ENCODE measurements at places on chromosomes 3 and 15. TPM values are rescaled to one million over a fixed set of nuclear protein-coding genes. Genes with fewer than 3 reads are reported as not detected.

Gene CLSTN2
- total RNA-seq = not detected

Gene PARP15
- total RNA-seq = 44.4 TPM

Gene SCAMP5
- 2.2 TPM for total RNA-seq

Gene CLDN16
- total RNA-seq = 0.10 TPM

Gene FANCD2OS
- total RNA-seq = not detected

Gene MAGI1
- not detected for total RNA-seq

Gene AADACL2
- total RNA-seq = not detected

Gene SSUH2
- not detected for total RNA-seq

Gene HRH1
- 2.4 TPM for total RNA-seq

Gene TTBK2
- total RNA-seq = 14.2 TPM
